Pancreas (tissue), 10 donors: ENCODE measurements at places on chromosomes 16 and 17. TPM values are rescaled to one million over a fixed set of nuclear protein-coding genes. Genes with fewer than 3 reads are reported as not detected.

Gene KRTAP4-9
- not detected for total RNA-seq

Gene RAB26
- 36.2 TPM for total RNA-seq

Gene SHBG
- total RNA-seq: not detected

Gene KRTAP9-8
- not detected for total RNA-seq

Gene MED13
- 36.8 TPM for total RNA-seq

Gene FOXO3B
- 1.7 TPM for total RNA-seq

Gene MYH3
- 0.63 TPM for total RNA-seq

DNA sequence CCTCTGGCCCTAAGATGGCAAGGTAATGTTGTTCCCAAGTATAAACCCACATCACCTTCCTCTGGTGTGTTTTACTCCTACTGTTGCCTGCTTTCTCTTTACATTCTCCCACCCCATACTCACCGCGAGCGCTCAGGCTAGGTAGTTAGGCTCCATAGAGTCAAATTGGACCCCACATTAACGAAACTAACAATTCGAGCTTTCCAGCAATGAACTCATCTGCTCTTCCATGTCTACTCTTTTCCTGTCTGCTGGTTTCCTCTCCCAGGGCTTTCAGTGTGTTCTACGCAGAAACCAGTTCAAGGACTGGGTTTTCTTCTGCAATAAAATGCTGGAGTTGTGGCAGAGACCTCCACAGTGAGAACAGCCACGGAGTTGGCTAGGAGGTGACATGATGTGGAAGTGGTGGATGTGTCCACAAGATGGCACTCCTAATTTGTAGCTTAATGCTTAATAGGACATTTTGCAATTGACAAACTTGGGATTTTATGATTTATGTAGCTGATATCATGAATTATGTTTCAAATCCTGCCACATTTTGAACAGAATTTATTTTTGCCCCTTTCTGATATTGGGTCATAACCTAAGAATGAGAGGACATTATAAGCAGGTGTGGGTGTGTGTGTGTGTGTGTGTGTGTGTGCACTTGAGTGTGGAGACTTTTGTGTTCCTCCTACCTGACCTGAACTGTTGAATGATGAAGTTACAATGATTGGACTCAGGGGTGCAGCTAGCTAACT is 2.2 kb upstream of the UQCRC2 start:
- no peaks in the 10 kb centered on the region for H3K27me3 ChIP-seq
- H3K4me1 ChIP-seq: peaks cover 8% of the 10 kb centered on the region
- no peak for DNase-seq
- no peaks in the 10 kb centered on the region for H3K36me3 ChIP-seq

GRCh38 chr17:59791603-59792457 is 84.4 kb downstream of the VMP1 start:
- H3K4me1 ChIP-seq: peaks cover 15% of the 10 kb centered on the region
- no peak for DNase-seq
- no peaks in the 10 kb centered on the region for H3K36me3 ChIP-seq
- no peaks in the 10 kb centered on the region for H3K27me3 ChIP-seq

- no peaks in the 10 kb centered on the region for H3K4me1 ChIP-seq
- DNase-seq: no peak
- H3K4me3 ChIP-seq: no peak overlapping the region
- no peaks in the 10 kb centered on the region for H3K27me3 ChIP-seq
- H3K27ac ChIP-seq: no peak overlapping the region
Observed at GRCh38 chr16:51343411-51343810, 192.3 kb upstream of the SALL1 start.

GRCh38 chr16:877242-878071 is 76.9 kb upstream of the GNG13 start:
- no peaks in the 10 kb centered on the region for H3K36me3 ChIP-seq
- no peak overlapping the region for H3K4me3 ChIP-seq
- no peaks in the 10 kb centered on the region for H3K4me1 ChIP-seq
- DNase-seq: no peak
- H3K27me3 ChIP-seq: no peaks in the 10 kb centered on the region

DNA sequence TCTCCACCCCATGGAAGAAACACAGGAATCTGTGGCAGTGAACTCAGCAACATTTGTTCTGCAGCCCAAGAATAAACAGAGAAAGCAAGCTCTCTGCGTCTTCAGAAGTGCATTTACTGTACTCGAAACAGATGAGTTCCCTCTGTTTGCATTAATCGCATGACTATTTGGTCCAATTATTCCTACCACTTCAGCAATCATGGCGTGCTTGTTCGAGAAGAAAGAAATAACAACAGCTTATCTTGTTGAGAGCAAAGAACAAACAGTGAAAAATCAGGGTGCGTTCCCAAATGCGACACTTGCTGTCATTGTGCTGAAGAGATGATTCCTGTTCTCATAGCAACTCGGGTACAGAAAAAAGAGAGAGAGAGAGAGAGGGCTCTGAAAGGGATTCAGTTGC is 445.3 kb upstream of the MAF start:
- DNase-seq: no peak
- no peak overlapping the region for H3K27ac ChIP-seq
- no peaks in the 10 kb centered on the region for H3K4me1 ChIP-seq
- no peak overlapping the region for H3K4me3 ChIP-seq
- H3K36me3 ChIP-seq: no peaks in the 10 kb centered on the region

DNA sequence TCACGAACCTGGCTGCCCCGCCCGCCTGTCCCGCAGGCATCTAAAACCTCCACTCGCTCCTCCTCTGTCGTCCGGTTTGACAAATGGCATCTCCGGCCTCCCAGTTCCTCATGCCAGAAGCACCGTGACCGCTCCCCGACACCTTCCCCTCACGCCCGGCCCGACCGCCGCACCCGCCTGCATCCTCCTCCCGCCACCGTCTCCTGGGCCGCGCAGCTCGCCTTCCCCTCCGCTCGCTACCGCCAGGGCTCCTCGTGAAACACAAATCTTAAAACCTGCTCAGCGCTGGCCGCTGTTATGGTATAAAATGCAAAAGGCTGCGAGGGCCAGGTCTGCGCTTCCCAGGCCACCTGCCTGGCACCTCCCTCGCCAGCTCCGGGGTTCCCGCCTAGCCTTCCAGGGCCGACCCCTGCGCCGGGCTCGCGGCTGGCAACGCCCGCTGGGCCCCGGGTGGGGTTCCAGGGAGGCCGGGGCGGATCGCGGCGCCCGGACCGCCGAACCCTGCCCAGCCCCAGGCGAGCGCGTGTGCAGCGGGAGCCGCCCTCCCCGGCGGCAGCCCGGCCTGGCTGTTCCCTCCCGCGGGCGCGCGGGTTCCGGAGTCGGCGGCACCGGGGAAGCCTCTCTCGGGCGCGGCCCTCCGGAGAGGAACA is 488 bp downstream of the SPSB3 start:
- peaks cover 10% of the 10 kb centered on the region for H3K36me3 ChIP-seq
- H3K4me1 ChIP-seq: peaks cover 16% of the 10 kb centered on the region
- no peaks in the 10 kb centered on the region for H3K27me3 ChIP-seq
- peak; percentile 85 for DNase-seq
- H3K4me3 ChIP-seq: peak overlapping the region; percentile 95

DNA sequence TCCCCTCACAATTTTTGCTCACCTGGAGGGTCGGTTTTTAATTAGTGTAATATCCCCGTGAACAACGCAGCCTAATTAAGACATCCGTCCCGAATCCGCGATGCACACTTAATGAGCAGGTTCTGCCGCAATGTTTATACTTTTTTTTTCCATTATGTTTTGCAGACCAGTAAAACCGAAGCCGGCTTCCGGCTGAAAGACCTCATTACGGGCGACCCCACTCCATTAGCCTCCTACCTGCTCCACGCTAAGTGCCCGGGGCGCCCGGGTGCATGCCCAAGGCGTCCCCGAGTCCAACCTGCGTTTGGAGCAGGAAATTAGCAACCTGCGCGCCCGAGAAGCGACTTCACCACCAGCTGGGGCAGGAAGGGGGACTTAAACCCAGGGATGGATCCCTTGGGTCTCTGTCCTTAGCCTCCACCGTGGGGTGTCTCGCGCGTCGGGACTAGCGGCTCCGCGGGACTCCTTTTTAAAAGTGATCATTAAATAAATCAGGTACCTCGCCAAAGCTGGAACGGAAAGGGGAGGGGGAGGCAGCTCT is 1.7 kb downstream of the RBFOX3 start:
- no peaks in the 10 kb centered on the region for H3K4me1 ChIP-seq
- no peaks in the 10 kb centered on the region for H3K36me3 ChIP-seq
- H3K4me3 ChIP-seq: no peak overlapping the region

DNA sequence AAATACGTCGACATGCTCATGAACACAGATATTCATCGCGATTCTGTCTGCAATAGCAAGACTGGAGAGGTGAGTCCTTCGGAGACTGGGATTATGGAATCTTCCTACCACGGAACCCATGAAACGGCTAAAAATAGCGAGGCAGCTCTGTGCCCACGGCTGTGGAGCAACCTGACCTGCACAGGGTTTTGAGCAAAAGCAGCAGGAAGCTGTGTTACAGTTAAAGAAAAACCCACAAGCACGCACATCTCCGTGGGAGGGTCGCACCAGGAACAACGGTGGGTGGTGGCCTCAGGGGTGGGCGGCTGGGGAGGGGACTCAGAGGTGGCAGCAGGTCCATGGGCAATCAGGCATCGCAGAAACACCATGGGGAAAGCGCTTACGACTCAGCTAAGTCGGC is 24.8 kb downstream of the SLC38A10 start:
- H3K4me3 ChIP-seq: no peak overlapping the region
- no peaks in the 10 kb centered on the region for H3K27me3 ChIP-seq
- no peak overlapping the region for H3K27ac ChIP-seq
- H3K4me1 ChIP-seq: no peaks in the 10 kb centered on the region

GRCh38 chr17:82023447-82024241 is 539 bp downstream of the LRRC45 start:
- peak; percentile 55 for DNase-seq
- H3K27ac ChIP-seq: no peak overlapping the region
- H3K4me3 ChIP-seq: peak overlapping the region; percentile 90
- H3K27me3 ChIP-seq: no peaks in the 10 kb centered on the region
- no peaks in the 10 kb centered on the region for H3K36me3 ChIP-seq

DNA sequence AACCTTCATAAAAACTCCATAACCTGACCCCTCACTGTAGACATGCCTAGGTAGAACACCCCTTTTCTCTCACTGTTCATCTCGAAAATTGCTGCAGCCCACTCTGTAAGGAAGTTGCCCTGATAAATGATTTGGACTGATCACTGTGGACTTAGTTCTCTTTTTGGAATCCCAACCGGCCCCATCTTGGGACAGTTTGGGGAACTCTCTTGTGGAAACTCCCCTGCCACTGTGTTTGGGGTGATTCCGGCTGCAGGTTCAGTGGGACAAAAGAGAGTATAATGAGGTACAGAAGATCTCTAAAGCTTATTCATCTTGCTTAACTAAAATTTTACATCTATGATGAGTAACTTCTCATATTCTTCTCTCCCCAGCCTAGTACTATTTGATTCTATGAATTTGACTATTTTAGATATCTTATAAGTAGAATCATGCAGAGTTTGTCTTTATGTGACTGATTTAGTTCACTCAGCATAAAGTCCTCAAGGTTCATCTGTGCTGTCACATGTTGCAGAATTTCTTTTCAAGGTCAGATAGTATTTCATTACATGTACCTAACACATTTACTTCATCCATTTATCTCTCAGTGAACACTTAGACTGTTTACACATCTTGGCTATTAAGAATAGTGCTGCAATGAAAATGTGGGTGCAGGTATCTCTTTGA is 84.9 kb downstream of the ABCA8 start:
- H3K4me3 ChIP-seq: no peak overlapping the region
- H3K27me3 ChIP-seq: no peaks in the 10 kb centered on the region
- H3K36me3 ChIP-seq: no peaks in the 10 kb centered on the region
- H3K27ac ChIP-seq: no peak overlapping the region
- no peaks in the 10 kb centered on the region for H3K4me1 ChIP-seq

GRCh38 chr17:81103379-81103778 is 61.9 kb upstream of the PVALEF start:
- H3K27ac ChIP-seq: no peak overlapping the region
- DNase-seq: no peak
- H3K36me3 ChIP-seq: no peaks in the 10 kb centered on the region
- H3K27me3 ChIP-seq: no peaks in the 10 kb centered on the region
- H3K4me3 ChIP-seq: no peak overlapping the region
- H3K4me1 ChIP-seq: no peaks in the 10 kb centered on the region

- no peaks in the 10 kb centered on the region for H3K36me3 ChIP-seq
- DNase-seq: no peak
- no peak overlapping the region for H3K4me3 ChIP-seq
- H3K27ac ChIP-seq: no peak overlapping the region
Observed at GRCh38 chr17:52824542-52824941, 666.0 kb upstream of the CA10 start.

DNA sequence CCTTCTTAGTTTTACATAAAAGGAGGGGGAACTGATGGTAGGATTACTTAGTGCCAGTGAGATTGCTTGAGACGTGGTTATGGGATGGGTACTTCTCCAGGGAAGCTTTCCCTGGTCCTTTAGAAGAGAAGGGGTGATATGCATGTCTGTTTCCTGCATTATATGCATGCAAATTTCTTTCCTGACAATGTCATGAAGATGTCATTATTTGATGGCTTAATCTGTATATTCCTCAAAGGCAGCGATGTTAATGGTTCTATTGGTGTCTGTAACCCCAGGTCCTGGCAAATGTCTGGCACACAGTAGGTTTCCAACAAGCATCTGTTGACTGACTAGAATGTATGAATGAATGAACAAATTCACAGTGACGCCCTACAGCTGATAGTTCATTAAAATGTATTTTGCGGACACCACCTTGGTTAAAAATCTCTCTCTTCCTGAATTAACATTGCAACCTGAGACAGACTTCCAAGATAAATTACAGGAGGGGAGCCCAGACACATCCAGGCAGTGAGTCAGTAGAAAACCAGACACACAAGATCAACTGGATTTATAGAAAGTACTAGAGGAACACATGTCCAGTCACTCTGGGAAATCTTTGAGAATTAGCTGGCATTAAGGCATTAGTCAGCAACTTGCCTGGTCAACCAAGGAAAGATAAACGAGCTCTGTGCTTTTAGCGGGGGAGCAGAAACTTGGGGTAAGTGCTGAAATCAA is 293.4 kb downstream of the XYLT1 start:
- H3K27me3 ChIP-seq: no peaks in the 10 kb centered on the region
- no peak for DNase-seq
- H3K4me3 ChIP-seq: no peak overlapping the region
- H3K4me1 ChIP-seq: no peaks in the 10 kb centered on the region

DNA sequence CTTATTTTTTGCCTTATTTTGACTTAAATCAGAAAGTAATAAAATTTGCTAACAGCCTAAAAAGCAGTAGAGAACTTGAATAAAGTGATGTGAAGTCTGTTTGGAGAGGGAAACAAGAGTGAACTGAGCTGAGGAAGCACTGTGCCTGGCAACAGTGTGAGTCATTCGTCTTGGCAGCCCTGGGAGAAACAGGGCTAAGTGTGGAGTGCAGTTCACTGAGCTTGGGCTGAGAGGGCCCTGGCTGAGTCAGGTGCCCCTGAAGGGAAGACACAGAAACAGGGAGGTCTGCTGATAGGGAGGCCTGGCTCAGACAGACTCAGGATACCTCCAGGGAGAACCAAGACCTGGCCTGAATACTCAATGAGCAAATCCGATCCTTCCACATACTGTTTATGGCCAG is 132.1 kb downstream of the HS3ST4 start:
- no peak overlapping the region for H3K4me3 ChIP-seq
- H3K4me1 ChIP-seq: no peaks in the 10 kb centered on the region
- no peak for DNase-seq
- H3K27ac ChIP-seq: no peak overlapping the region
- H3K36me3 ChIP-seq: no peaks in the 10 kb centered on the region

GRCh38 chr16:66735891-66736290 is 15.5 kb downstream of the DYNC1LI2 start:
- no peak for DNase-seq
- H3K4me3 ChIP-seq: no peak overlapping the region
- peaks cover 10% of the 10 kb centered on the region for H3K4me1 ChIP-seq
- H3K36me3 ChIP-seq: peaks cover 58% of the 10 kb centered on the region

- peaks cover 3% of the 10 kb centered on the region for H3K36me3 ChIP-seq
- DNase-seq: no peak
- no peaks in the 10 kb centered on the region for H3K4me1 ChIP-seq
- no peaks in the 10 kb centered on the region for H3K27me3 ChIP-seq
- H3K27ac ChIP-seq: no peak overlapping the region
- no peak overlapping the region for H3K4me3 ChIP-seq
Observed at GRCh38 chr17:8470447-8471047, 34.9 kb downstream of the NDEL1 start.
